ENCODE measurements at places on chromosomes 3 and 15. TPM values are rescaled to one million over a fixed set of nuclear protein-coding genes. Genes with fewer than 3 reads are reported as not detected.

GRCh38 chr15:56233549-56233948 lies 10.1 kb downstream of the RFX7 start:
- H3K36me3 ChIP-seq = no peaks in the 10 kb centered on the region
- H3K4me1 ChIP-seq = no peaks in the 10 kb centered on the region
- no peak overlapping the region for H3K4me3 ChIP-seq
- H3K27me3 ChIP-seq = no peaks in the 10 kb centered on the region

DNA sequence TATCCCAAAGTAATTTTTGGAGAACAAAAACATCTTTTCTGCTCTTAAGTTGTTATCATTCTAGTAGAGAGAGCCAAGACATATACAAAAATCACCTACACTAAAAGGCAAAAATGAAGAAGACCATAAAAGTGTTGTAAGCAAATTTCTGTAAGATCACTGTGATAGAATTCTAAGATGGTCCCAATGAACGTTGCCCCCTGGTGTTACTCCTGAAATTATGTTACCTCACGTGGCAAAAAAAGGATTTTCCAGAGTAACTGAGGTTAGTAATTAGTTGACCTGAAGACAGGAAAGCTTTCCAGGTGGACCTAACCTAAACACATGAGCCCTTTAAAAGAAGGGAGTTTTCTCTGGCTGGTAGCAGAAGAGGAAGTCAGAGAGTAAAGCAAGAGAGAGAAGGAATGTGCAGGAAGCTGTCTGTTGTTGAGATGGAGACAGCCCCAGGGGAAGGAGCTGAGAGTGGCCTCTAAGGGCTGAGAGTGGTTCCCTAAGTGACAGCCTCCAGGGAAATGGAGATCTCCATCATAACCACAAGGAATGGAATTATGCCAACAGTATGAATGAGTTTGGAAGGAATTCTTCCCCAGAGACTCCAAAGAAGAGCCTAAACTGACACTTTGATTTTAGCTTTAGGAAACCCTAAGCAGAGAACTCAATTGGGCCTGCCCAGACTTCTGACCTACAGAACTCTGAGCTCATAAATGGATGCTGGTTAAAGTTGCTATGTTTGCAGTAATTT lies 205.9 kb downstream of the CD47 start:
- H3K27ac ChIP-seq = peak overlapping the region; percentile 40
- no peaks in the 10 kb centered on the region for H3K4me1 ChIP-seq
- H3K4me3 ChIP-seq = no peak overlapping the region
- no peak for DNase-seq
- H3K27me3 ChIP-seq = no peaks in the 10 kb centered on the region
- H3K36me3 ChIP-seq = no peaks in the 10 kb centered on the region

GRCh38 chr3:186930641-186931531 lies 560 bp downstream of the ST6GAL1 start:
- H3K4me3 ChIP-seq = peak overlapping the region; percentile 76
- peak overlapping the region; percentile 62 for H3K27ac ChIP-seq
- no peaks in the 10 kb centered on the region for H3K27me3 ChIP-seq
- no peaks in the 10 kb centered on the region for H3K4me1 ChIP-seq
- peak; percentile 84 for DNase-seq
- no peaks in the 10 kb centered on the region for H3K36me3 ChIP-seq

- H3K4me3 ChIP-seq = no peak overlapping the region
- H3K4me1 ChIP-seq = peaks cover 2% of the 10 kb centered on the region
- no peak overlapping the region for H3K27ac ChIP-seq
- peaks cover 6% of the 10 kb centered on the region for H3K36me3 ChIP-seq
These were observed 19.8 kb downstream of the CDV3 start for GRCh38 chr3:133593243-133593642.

DNA sequence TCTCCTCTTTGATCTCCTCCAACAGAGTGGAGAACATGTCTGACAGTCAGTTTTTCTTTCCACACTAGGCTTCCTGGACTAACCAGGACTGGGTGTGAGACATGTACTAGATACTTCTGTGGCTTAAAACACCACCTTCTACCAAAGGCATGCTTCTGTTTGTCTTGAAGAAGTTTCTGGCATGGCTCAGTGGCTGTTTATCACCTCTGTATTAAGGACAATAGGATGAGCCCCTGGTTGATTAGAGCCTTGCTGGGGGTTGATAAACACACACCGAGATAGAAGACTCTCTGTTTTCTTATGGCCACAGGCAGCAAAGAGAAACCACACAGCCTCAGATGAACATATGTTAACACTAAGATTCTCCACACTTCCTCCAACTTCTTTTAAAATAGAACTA lies 40.5 kb downstream of the SV2B start:
- H3K27ac ChIP-seq = no peak overlapping the region
- H3K4me3 ChIP-seq = no peak overlapping the region
- DNase-seq = no peak
- no peaks in the 10 kb centered on the region for H3K4me1 ChIP-seq
- H3K36me3 ChIP-seq = no peaks in the 10 kb centered on the region
- H3K27me3 ChIP-seq = no peaks in the 10 kb centered on the region

DNA sequence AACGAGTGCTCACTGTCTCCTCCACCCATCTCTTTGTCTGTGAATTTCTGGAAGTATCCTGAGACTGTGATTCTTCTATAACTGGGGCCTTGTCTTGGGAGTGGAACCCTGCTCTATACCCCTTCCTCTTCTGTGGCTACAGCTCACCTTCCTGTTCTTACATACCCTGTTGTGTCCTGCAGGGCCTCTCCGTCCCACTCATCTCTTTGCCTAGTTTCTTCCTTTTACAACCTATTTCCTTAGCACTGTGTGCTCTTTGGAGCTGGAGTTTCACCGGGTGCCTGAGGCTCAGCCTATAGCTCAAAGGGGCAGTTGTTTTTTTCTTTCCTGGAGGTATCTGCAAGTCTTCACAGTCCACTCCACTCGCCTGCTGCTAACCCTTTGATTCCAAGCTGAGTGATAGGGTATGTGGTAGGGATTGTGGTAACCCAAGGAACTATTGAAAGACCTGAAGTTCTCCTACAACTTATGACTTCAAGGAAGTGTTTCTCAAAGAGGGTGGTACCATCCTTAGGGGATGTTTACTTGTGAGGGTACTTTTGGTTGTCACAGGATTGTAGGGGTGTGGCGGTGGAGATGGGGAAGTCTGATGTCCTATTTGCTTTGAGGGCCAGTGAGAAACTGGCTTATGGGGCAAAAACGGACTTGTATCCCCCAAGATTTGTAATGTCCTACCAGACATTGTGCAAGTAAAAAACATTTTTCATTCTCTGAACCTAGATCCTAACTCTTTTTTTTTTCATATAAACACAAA lies 66.6 kb upstream of the ARL8B start:
- H3K36me3 ChIP-seq = no peaks in the 10 kb centered on the region
- peaks cover 3% of the 10 kb centered on the region for H3K4me1 ChIP-seq
- DNase-seq = no peak
- no peak overlapping the region for H3K4me3 ChIP-seq
- H3K27me3 ChIP-seq = no peaks in the 10 kb centered on the region

GOLGA6L9 gene
- total RNA-seq = 1.6 TPM

Measured in aorta (tissue), 5 donors.